GM23338 (cell line): ENCODE measurements at places on chromosomes 12 and 14. TPM values are rescaled to one million over a fixed set of nuclear protein-coding genes. Genes with fewer than 3 reads are reported as not detected.

DNA sequence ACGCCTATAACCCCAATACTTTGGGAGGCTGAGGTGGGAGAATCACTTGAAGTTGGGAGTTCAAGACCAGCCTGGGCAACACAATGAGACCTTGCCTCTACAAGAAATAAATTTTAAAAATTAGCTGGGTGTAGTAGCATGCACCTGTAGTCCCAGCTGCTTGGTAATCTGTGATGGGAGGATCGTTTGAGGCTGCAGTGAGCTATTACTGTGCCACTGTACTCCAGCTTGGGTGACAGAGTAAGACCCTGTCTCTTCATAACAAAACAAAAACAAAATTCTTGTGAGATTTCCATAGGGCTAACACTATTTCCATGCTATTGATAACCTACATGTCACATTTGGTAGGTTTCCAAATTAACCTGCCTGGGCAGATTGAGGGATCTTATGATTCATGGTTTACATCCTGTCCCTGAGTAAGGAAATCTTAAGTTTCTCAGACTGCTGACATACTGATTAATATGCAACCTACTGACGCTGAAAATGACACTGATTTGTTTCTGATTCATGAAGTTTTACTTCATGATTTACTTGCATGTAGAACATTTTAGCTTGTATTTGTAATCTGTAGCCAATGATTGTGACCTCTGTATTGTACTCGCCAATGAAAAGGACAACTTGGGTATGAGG, 15.9 kb downstream of the ATP6V1D start:
- DNase-seq = no peak

- no peak for DNase-seq
Measured at GRCh38 chr14:72443991-72444441, 449.9 kb downstream of the DPF3 start.

Gene DUSP6
- total RNA-seq = 153 and 191 TPM in 2 replicates

DNA sequence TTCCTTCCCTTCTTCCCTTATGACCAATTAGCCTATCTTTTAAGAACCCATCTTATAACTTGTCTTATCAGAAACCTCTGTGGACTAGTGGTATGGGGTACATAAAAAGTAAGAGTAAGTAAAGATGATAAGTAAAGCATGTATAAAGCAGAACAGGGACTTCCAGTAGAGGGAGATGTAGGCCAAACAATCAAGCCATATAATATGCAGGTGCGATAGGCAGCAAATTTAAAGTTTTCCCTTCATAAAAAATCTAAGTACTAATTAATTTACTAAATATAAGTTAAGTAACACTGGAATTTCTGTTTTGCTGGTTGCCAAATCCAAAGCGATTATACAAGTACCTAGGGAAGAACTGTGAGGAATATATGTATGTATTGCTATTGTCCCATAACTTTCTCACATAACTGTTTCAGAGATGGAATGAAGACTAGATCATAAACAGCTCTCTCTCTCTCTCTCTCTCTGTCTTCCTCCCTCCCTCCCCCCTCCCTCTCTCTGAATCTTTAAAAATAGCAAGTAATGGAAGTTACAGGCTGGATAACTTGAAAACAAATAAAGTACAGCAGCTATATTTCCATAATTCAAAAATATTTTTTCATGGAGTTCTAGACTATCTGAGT, 25.7 kb downstream of the METTL25 start:
- DNase-seq = peak; percentile 41

- DNase-seq = no peak
Measured at GRCh38 chr12:120767071-120768024, 41.7 kb downstream of the ACADS start.

GRCh38 chr12:108457734-108458361, 57.2 kb upstream of the FICD start:
- peak; percentile 55 for DNase-seq

- no peak for DNase-seq
Measured at GRCh38 chr12:131671276-131671675, 39.6 kb upstream of the SFSWAP start.

DNA sequence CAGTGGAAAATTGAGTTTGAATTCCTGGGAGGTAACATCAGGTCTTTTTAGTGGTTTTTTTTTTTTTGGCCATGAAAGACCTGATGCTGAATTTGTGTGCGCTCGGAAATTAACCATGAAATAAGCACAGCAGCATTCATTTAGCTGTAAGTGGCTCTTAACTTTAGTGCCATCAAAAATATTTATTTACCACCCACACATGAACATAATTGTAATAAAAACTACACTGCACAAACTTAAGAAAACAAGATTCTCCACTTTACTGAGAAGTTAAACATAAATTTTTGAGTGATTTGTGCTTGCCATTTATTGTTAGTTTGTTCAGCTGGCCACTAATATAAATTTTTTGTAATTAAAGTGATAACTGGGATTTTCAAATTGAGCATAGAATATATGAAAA, 2.4 kb downstream of the SLC41A2 start:
- DNase-seq = no peak

- peak; percentile 12 for DNase-seq
Measured at GRCh38 chr12:87575906-87576305, 453.3 kb downstream of the C12orf50 start.

Gene KRT79
- total RNA-seq = 0.21 TPM in 1 of 2 replicates, not detected in the other

- DNase-seq = no peak
Measured at GRCh38 chr14:56650048-56650447, 70.5 kb downstream of the TMEM260 start.

DNA sequence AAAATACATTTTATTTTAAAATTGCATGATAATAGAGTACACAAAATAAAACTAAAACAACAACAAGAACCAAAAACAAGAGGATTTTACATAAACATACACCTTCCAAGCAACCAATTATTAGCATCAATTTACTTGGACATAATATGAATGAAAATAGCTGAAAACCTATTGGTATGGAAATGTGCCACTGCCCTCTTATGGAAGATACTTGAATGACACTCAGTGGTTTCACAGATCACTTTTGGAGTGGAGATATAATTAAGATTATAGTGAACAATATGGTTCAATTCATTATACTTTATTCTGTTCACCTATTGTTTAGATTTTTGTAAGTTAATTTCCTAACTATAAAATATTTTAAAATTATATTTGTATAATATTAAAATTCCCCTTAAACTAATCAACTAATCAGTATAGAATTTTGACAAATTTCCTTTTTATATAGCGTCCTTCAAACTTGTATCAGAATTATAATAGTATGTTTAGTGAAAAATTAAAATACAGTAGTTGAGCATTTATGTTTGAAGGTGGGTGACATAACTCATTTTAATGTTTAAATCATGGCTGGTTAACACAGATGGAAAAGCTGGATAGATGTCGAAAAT, 70.1 kb downstream of the SLC6A15 start:
- peak; percentile 66 for DNase-seq

DNA sequence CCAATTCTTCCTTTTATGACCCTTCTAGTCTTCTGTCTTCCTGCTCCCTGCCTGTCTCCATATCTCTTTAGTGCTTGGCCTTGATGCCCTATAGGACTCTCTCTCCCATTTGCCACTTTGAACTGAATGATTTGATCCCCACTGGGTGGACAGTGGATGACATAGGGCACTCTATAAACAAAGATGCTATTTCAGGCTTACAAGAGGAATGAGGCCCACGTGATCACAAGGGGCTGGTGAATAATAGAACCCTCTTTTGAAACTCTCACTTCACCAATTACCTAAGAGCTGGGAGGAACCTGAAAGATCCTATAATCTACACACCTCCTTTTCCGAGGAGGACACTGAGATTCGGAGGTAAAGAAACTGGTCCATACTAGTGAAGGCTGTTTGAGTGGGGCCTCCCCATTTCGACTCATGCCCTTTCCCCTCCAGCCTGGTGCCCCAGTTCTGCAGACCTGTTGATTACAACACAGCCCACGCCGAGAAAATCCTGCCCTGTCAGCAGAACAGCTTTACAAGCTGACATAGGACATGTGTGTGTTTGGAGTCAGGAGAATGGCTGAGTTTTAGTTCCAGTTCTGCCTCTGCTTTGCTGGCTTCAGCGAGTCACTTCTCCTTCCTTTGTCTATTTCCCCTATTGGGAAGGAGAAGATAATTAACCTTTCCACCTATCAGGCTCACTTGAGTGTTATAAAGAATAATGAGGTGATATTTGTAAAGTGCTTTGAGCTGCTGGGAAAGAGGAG, 400.3 kb downstream of the ZFP36L1 start:
- no peak for DNase-seq

DNA sequence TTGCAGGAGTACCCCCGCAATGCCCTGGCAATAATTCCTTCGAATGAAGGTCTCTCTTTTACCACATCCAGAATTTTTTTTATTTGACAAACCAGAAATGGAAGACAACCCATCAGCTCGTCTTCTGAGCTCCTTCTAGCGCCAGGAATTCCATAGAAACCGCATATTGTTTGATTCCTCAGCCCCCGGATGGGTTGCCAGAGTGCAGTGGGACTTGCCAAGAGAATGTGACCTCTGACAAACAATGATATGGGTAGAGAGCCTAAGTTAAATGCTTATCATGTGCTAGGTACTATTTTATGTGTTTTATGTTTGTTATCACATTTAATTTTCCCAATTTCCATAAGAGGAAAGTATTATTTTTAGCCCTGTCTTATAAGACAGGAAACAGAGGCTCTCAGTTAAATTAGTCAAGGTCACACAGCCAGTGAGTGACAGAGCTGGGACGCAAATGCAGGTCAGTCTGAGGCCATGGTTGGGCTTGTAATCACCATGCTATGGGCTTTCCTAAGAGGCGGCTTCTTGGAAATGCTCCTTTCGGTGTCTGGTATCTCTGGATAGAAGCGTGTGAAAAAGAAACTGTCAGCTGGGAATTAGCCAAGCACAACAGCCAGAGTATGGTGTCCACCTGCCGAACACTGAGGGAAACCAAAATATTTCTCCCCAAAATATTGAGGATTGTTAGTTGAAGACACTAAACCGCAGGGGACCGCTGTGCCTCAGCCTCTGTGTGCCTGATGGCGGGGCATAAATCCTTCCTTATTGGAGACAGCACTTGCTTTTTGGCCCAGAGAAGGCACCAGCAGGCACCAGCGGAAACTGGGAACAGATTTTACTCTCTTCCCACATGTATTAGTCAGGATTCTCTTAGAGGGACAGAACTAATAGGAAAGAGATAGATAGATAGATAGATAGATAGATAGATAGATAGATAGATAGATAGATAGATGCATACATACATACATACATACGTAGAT, 29.4 kb upstream of the ETFBKMT start:
- DNase-seq = peak; percentile 14

DNA sequence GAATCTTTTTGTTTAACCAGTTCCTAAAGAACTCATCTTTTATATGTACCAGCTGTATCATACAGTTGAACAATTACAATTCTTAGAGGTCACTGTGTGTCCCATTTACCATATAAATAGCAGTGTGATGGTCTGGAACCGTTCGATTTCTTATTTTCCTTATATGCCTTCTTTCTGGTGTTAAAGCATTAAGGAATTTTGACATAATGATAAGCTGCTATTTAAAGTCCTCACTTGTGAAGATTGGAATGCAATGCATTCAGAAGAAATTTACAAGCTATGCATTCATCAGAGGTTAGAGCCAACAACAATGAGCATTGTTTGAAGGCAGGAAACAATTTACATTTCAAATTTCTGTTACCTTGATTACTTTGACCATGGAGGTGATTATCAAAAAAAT, 80.0 kb upstream of the PRICKLE1 start:
- DNase-seq = peak; percentile 71
